ENCODE measurements at places on chromosomes 2 and 18. TPM values are rescaled to one million over a fixed set of nuclear protein-coding genes. Genes with fewer than 3 reads are reported as not detected.

FOSL2 gene
- total RNA-seq: 11.0 TPM

COL6A3 gene
- total RNA-seq: 370 TPM

PRPF40A gene
- total RNA-seq: 81.9 TPM

ARHGAP15 gene
- 11.5 TPM for total RNA-seq

E2F6 gene
- total RNA-seq: 15.0 TPM

GLI2 gene
- 6.2 TPM for total RNA-seq

DNA sequence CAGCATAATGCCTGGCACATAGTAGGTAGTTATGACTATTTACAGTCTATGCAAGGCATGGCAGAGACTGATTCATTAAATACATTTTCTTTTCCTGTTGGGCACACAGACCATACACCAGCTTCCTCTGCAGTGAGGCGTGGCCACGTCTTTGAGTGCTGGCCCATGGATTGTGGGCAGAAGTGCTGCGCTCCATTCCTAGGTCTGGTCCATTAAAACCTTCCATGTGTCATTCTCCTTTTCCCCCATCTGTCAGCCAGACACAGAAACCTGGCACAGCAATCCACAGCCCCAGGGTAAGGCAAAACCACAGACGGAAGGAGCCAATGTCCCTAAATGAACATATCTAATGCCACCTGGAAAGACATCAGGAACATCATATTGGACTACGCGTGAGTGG, 141.9 kb downstream of the TTC32 start:
- peaks cover 2% of the 10 kb centered on the region for H3K4me1 ChIP-seq
- H3K36me3 ChIP-seq: no peaks in the 10 kb centered on the region
- H3K27me3 ChIP-seq: no peaks in the 10 kb centered on the region

- H3K27ac ChIP-seq: no peak overlapping the region
- no peaks in the 10 kb centered on the region for H3K36me3 ChIP-seq
- peak; percentile 72 for DNase-seq
- peak overlapping the region; percentile 59 for H3K4me3 ChIP-seq
Observed at GRCh38 chr2:172172513-172173173, 69.9 kb upstream of the DLX2 start.

- H3K4me1 ChIP-seq: peaks cover 44% of the 10 kb centered on the region
- H3K36me3 ChIP-seq: no peaks in the 10 kb centered on the region
- no peak for DNase-seq
Observed at GRCh38 chr2:237209885-237210284, 124.2 kb downstream of the COPS8 start.

DNA sequence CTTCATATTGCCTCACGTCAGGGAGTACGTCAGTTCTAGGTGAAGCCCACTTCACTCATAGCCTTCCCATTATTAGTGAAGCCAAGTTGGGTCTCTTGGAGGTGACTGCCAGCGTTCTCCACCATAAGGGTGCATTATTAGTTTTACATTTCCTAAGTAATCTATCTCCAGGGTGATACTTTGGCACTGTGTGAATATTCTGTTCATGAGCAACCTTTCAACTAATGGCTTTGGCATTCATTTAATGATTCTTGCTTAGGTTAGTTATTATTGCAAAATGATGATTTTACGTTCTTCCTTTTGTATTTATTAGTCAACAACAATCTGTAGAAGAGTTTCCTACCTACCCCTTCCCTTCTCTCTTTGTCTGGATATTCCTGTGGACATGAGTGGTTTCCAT, 97.5 kb downstream of the MAP4K4 start:
- H3K27me3 ChIP-seq: no peaks in the 10 kb centered on the region
- peaks cover 29% of the 10 kb centered on the region for H3K4me1 ChIP-seq
- H3K4me3 ChIP-seq: no peak overlapping the region
- no peak overlapping the region for H3K27ac ChIP-seq
- no peak for DNase-seq
- H3K36me3 ChIP-seq: no peaks in the 10 kb centered on the region

- DNase-seq: no peak
- no peaks in the 10 kb centered on the region for H3K4me1 ChIP-seq
- no peaks in the 10 kb centered on the region for H3K27me3 ChIP-seq
- no peak overlapping the region for H3K27ac ChIP-seq
Observed at GRCh38 chr2:174174741-174175140, 73.6 kb downstream of the OLA1 start.

GRCh38 chr2:120161190-120161589, 62.0 kb downstream of the TMEM185B start:
- no peak overlapping the region for H3K27ac ChIP-seq
- H3K36me3 ChIP-seq: no peaks in the 10 kb centered on the region
- no peak overlapping the region for H3K4me3 ChIP-seq
- DNase-seq: no peak

DNA sequence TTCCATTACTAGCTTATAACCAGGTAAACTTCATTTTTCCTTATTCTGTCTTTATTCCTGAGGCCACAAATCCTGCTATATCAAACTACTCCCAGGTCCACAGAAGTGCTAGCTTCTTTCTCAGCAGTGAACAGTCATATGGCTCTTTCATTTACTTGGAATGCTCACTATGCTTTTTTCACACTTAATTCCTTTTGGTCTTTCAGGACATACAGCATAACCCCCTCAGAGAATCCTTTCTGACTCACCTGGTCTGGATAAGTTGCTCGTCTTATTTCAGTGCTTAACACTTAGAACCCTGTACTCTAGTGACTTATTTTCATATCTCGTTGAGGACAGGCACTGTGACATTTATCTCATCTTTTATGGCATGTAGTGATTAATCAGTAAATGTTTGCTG, 325.0 kb upstream of the UBE2E3 start:
- H3K4me3 ChIP-seq: no peak overlapping the region
- H3K27me3 ChIP-seq: no peaks in the 10 kb centered on the region
- H3K4me1 ChIP-seq: no peaks in the 10 kb centered on the region
- no peak for DNase-seq
- no peaks in the 10 kb centered on the region for H3K36me3 ChIP-seq

DNA sequence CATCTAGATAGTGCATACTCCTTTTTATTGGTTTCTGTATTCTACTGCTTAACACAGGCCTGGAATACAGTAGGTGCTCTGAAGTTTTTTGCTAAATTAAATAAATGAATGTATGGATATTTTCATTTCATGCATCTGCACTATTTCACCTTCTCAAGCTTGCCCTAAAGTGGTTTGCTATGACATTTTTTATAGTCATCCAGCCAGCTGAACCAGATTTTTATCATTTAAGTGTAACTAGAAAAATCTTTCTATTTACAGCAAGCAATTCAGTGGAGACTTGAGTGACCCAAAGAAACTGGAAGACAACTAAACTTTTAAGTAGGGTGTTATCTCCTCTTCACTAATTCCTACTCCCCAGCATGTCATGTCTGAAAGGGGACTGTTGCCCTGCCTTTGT, 354.9 kb downstream of the OSR1 start:
- peaks cover 7% of the 10 kb centered on the region for H3K4me1 ChIP-seq
- no peaks in the 10 kb centered on the region for H3K27me3 ChIP-seq
- no peak for DNase-seq
- H3K27ac ChIP-seq: no peak overlapping the region

DNA sequence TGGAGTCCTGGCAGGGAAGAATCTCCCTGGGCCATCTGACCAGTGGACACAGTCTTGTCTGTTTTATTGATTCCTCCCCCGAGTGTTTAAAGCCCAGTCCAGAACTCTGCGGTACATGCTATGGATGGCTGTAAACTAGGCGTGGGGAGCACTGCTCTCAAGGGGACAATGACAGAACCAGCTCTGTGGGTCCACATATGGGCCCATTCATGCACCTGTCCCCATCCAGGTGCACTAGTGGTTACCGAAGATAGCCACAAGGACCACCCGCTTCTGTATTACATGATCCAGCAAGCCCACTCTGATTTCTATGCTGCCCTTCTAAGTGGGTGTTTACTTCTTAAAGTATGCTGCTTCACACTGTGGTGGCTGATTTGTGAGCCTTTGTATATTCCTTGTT, 21.0 kb downstream of the CHST10 start:
- no peak overlapping the region for H3K4me3 ChIP-seq
- H3K27ac ChIP-seq: no peak overlapping the region
- no peaks in the 10 kb centered on the region for H3K4me1 ChIP-seq
- no peak for DNase-seq
- peaks cover 48% of the 10 kb centered on the region for H3K36me3 ChIP-seq

- DNase-seq: no peak
- H3K27ac ChIP-seq: peak overlapping the region; percentile 100
- H3K4me3 ChIP-seq: peak overlapping the region; percentile 99
- H3K27me3 ChIP-seq: no peaks in the 10 kb centered on the region
- peaks cover 1% of the 10 kb centered on the region for H3K36me3 ChIP-seq
Observed at GRCh38 chr2:47177043-47177565, 22.0 kb upstream of the STPG4 start.

GRCh38 chr18:40546875-40547274, 1408.2 kb upstream of the PIK3C3 start:
- no peaks in the 10 kb centered on the region for H3K4me1 ChIP-seq
- H3K27me3 ChIP-seq: no peaks in the 10 kb centered on the region
- no peak overlapping the region for H3K4me3 ChIP-seq

DNA sequence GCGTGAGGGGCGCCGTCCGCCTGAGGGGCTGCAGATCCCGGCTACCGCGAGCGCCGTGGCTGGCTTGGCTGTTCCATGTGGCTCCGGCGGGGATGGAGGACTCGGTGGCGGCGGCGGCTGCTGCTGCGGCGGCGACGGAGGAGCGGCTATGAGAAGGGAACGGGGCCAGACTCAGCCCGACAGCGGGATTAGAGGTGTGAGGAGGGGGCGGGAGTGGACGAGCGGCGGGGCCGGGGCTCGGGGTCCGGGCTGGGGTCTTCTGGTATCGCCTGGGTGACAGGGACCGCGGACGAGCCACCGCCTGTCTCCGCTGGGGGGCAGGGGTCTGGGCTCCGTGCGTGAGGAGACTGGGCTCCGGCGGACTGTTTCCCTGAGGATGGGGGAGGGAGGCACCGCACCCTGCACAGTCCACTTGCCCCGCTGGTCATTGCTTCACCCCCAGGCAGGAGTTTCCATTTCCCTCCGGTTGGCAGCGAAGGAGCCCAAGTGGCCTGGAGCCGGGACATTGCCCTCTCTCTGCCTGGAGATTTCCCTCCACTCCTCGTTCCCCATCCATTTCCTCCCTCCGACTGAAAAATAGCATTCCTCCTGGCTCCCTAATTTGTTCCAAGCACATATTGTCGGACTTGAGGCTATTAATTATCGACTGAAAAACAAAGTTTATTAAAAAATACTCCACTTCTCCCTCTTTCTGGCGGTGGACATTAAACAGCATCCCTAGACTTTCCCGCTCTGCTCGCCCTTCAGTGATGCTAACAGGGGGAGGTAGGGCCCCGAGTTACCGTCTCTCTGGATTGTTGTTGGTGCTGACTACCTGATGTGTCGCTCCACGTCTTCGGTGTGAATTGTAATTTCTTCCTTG, 577 bp downstream of the EHBP1 start:
- peak overlapping the region; percentile 73 for H3K4me3 ChIP-seq
- DNase-seq: peak; percentile 69
- H3K36me3 ChIP-seq: peaks cover 6% of the 10 kb centered on the region
- no peaks in the 10 kb centered on the region for H3K27me3 ChIP-seq
- peak overlapping the region; percentile 93 for H3K27ac ChIP-seq

- no peaks in the 10 kb centered on the region for H3K36me3 ChIP-seq
- no peak overlapping the region for H3K27ac ChIP-seq
- DNase-seq: peak; percentile 94
- H3K4me1 ChIP-seq: peaks cover 37% of the 10 kb centered on the region
- peaks cover 2% of the 10 kb centered on the region for H3K27me3 ChIP-seq
- H3K4me3 ChIP-seq: peak overlapping the region; percentile 24
Observed at GRCh38 chr2:235669269-235669831, 175.5 kb downstream of the AGAP1 start.

DNA sequence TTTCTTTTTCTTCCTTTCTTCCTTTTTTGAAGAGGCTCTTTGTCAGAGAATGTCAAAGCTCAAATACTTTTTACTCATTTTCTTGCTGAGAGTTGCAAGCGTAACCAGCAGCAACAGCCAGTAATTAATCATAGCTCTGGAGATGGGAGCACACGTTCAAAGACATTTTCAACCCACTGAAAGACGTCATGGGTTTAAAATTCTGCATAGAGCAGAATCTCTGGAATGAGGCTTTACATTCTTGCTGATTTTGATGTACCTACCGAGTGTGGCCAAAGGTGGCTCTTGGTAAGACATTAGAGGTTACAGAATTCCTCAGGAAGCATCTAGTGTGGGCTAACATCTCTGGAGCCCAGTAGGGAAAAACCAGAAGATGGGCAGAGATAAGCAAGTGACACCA, 292.5 kb downstream of the MTX2 start:
- no peaks in the 10 kb centered on the region for H3K36me3 ChIP-seq
- no peak overlapping the region for H3K4me3 ChIP-seq
- no peak for DNase-seq
- no peaks in the 10 kb centered on the region for H3K27me3 ChIP-seq
- no peak overlapping the region for H3K27ac ChIP-seq
- peaks cover 11% of the 10 kb centered on the region for H3K4me1 ChIP-seq

GRCh38 chr2:204749319-204749718, 204.0 kb downstream of the PARD3B start:
- H3K27ac ChIP-seq: no peak overlapping the region
- H3K36me3 ChIP-seq: no peaks in the 10 kb centered on the region
- no peaks in the 10 kb centered on the region for H3K27me3 ChIP-seq

DNA sequence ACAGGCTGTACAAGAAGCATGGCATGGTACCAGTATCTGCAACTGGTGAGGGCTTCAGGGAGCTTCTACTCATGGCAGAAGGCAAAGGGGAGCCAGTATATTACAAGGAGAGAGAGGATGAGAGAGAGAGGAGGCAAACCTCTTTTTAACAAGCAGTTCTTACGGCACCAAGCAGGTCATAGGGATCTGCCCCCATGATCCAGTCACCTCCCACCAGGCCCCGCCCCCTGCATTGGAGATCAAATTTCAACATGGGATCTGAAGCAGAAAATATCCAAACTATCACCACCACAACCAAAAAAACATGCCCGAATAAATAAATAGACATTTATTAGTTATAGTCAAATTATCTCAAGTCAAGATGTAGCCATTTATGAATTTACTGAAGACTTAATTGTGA, 14.5 kb upstream of the SLC35F5 start:
- H3K4me3 ChIP-seq: no peak overlapping the region
- H3K27ac ChIP-seq: no peak overlapping the region
- DNase-seq: no peak
- H3K4me1 ChIP-seq: no peaks in the 10 kb centered on the region
- no peaks in the 10 kb centered on the region for H3K36me3 ChIP-seq

- H3K27me3 ChIP-seq: no peaks in the 10 kb centered on the region
- no peaks in the 10 kb centered on the region for H3K36me3 ChIP-seq
- DNase-seq: no peak
- H3K4me1 ChIP-seq: no peaks in the 10 kb centered on the region
Observed at GRCh38 chr2:156156580-156156979, 175.9 kb downstream of the NR4A2 start.

DNA sequence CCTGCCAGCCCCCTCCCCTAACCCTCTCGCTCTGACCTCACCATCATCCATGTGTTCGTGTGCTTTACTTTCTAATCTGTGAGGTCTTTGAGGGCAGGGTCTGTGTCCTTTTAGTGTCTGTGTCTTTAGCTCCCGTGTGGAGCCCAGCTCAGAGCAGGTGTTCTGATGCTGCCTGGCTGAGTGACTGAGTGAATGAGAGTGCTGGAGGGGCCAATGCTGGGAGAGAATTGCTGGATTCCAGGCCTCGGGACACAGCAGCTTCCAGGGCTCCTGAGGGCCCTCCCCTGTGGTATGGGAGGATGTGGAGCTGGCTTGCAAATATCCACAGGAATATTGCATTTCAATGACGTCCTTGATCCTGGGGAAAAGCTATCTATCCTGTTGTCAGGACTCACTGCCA, 160.6 kb downstream of the ANKRD30B start:
- H3K36me3 ChIP-seq: no peaks in the 10 kb centered on the region
- H3K4me1 ChIP-seq: no peaks in the 10 kb centered on the region
- no peak overlapping the region for H3K27ac ChIP-seq
- H3K4me3 ChIP-seq: no peak overlapping the region
